ENCODE measurements at places on chromosomes 1 and 21. TPM values are rescaled to one million over a fixed set of nuclear protein-coding genes. Genes with fewer than 3 reads are reported as not detected.

The SLC35A3 gene
- 34.9 TPM for total RNA-seq

The TAS1R2 gene
- total RNA-seq: not detected

The HEYL gene
- 0.30 TPM for total RNA-seq

The KRTAP21-2 gene
- total RNA-seq: not detected

The GLMN gene
- total RNA-seq: 3.8 TPM

The IRF6 gene
- total RNA-seq: 4.1 TPM

The ZBTB21 gene
- total RNA-seq: 8.2 TPM

The OR10Z1 gene
- total RNA-seq: not detected

The KCNJ9 gene
- total RNA-seq: under 0.01 TPM

The CA14 gene
- not detected for total RNA-seq

The LRRC42 gene
- total RNA-seq: 34.6 TPM

The FMO5 gene
- 1.4 TPM for total RNA-seq

The LCE6A gene
- not detected for total RNA-seq

The WDR64 gene
- total RNA-seq: not detected

The CD53 gene
- total RNA-seq: not detected

The GSTM1 gene
- total RNA-seq: not detected

The TMEM39B gene
- 7.4 TPM for total RNA-seq
